Hematopoietic multipotent progenitor cell treated with erythropoietin and hydrocortisone succinate and interleukin-3 and kit ligand, for 8 days (in vitro differentiated cells): ENCODE measurements at places on chromosomes 3 and 15.

- DNase-seq, result no peak
These were observed 611.7 kb downstream of the ZIC1 start for GRCh38 chr3:148020861-148021260.

DNA sequence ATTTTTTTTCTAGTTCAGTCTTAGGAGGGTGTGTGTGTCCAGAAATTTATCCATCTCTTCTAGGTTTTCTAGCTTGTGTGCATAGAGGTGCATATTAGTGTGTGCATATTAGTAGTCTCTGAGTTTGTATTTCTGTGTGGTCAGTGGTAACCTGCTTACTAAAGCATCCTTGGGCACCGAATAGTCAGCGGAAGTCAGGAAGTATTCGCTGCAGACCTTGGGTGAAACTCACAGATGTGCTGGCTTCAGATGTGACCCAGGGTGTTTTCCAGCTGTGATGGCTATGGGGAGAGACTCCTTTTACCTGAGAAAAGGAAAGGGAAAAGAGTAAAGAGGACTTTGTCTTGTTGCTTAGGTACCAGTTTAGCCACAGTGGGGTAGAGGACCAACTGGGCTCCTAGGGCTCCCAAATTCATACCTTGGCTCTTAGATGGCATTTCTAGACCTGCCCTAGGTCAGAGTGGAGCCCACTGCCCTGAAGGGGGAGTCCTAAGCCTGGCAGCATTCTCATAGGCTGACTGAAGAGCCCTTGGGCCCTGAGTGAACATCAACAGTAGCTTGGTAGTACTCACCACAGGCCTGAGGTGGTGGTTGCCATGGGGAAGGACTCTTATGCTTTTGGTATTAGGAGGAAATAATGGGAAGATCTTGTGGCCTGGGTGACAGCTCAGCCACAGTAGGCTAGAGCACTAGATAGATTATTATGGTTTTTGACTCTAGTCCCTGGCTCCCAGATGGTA lies 286.0 kb upstream of the ZPLD1 start:
- DNase-seq, result no peak

GRCh38 chr15:36585774-36586173 lies 6.3 kb downstream of the CDIN1 start:
- DNase-seq, result no peak

DNA sequence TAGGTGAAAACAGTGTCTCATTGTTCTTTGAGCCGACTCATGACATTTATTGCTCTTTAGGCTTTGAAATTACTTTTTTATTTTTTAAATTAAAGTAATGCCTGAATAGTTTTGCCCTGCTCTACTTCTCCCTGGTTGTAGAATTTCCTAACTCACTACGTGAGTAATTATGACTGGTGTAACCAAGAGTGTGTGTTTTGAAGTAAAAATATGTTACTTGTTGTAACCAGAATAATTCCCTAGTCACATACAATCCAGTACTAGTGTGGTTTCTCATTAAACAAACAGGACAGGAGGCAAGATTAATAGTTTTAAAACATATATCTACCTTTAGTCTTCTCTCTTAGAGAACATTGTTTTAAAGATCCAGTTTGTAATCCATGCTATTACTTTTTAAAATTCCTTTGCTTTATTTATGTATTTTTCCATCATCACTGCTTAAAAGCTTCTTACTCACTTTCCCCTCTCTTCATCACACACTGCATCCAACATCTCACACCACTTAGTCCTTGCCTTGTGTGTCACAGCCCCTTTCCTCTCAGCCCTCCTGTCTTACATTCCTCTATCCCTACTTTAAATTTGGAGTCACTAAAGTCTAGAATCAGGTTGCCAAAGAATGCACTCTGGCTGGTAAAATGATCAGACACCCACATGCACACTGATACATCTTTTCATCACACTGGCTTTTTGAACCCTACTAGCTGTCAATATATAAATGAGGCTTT lies 219.7 kb downstream of the WNT5A start:
- DNase-seq, result no peak

DNA sequence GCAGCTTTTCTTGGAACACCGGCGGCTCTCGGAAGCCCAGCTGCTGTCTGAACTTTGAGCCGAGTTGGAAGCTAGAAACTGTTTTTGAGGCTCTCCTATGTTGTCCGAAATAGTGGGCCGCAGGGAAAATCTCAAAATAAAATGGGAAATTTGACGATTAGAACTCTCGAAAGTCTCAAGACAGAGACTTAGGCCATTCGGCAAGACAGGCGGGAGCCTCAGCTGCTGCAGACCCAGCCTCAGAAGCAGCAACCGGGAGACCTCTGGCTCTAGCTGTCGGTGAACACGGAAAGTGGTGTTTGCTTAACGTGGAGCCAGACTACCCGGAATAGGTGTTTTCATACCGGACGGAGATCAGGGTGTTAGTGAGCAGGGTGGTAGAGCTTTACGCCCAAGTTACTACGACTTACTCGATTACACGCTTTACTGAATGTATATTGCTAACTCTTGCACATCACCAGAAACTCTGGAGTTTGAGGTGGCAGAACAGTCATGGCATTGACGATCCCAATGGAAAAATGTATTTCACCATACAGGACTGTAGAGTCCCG lies 357 bp upstream of the MAN2C1 start:
- DNase-seq, result no peak

- no peak for DNase-seq
These were observed 146.3 kb downstream of the TMCO5A start for GRCh38 chr15:38080651-38081275.

GRCh38 chr3:12957339-12957738 lies 115.9 kb downstream of the IQSEC1 start:
- no peak for DNase-seq

DNA sequence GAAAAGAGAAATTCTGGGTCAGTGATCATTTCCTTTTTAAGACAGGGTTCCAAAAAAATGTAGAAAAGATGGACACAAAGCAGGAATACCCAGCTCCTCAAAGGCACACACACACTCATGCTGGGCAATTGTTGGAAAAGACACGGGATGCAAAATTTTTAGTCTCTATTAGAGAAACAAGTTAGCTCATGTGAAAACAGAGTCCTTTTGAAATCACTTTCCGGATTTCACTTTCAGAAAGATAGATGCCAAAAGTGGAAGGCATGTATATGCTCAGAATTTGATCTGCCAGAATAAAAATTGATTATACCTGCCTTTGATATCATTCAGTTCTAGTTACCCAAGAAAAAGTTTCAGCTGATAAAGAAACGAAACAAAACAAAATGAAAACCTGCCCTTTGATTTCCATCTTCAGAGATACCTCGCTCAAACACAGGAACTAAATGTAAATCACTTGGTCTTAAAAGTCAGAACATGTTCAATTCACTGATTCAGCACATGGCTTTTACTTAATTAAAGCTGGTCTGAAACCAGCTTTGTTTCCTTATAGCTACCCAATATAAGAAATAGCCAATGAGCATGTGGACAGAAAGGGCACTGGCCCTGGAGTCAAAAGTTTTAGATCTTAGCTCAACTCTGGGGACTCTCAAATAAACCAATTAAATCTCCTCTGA lies 52.8 kb downstream of the PLD1 start:
- DNase-seq, result no peak
